WTC11 (cell line): ENCODE measurements at places on chromosomes 3 and 15.

DNA sequence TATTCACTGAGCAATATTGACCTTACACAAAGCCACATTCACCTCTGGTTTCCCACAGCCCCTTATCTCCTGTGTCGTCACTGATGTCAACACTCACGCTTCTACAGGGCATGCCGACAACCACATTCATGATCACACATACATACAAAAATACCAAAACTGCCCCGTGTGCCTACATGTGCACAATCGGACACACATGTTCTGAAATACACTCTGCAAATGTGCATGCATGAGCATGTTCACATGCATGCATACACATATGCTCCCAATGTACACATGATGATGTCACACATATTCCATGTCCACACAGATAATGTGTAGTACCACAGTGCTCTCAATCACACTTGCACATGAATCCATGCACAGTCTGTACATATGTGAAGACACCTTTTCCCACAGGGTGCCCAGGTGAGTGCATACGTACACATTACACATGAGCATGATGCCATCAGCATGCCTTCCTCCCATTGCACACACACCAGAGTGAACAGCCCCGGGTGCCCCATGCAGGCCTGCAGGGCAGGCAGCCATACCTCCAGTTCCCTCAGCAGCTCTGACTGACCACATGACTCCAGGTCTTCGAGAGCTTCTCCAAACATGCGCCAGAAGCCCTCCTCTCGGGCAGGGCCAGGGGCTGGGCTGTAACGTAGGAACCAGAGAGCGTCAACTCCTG, 37.0 kb downstream of the GRIP2 start:
- no peak for DNase-seq

DNA sequence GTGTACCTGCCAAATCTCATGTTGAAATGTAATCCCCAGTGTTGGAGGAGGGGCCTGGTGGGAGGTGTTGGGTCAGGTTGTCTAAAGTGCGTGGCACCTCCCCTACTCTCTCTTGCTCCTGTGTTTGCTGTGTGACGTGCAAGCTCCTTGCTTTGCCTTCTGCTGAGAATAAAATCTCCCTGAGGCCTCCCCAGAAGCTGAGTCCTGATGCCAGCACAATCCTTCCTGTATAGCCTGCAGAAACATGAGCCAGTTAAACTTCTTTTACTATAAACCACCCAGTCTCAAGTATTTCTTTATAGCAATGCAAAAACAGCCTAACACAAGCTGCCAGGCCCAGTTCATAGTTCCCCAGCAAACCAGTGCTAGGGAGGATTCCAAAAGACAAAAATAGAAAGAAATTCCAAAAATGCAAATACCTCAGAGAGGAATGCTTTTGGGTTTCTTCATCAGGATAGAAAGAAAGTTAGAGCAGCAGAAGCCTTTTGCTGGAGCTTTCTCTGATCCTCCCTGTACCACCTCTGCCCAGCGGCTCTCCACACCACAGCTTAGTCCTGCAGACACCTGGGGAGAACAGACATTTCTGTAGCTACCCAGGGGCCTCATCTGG, 25.9 kb upstream of the CDV3 start:
- no peak for DNase-seq

GRCh38 chr3:197540961-197541377, 14.8 kb downstream of the BDH1 start:
- DNase-seq, result peak; percentile 48

DNA sequence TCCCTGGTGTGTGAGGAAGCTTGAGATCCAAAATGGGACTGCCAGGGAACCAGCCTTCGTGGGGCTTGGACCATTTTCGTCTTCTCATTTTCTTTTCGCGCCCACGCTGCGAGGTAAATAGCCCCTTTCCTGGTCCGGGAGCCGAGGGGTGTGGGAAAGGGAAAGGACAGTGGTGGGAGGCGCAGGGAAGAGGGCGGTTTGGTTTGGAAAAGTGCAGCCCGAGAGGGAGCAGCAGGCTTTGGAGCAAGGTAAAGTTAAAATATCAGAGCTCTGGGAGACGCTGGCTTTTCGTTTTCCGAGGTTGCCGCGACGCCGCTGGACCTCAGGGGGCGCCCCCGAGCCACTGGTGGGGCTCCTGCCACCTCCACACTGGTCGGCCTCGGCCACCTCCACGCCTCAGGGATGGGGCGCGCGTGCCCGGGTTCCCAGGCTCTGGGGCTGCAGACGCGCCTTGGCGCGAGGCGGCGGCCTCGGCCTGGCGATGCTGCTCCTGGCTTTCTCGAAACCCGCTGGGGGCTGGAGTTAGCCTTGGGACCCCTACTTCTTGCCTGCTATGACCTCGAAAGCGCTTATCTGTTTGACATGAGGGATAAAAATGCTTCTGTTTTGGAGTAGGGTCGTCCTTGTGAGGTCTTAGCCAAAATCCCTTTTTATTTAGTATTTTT, 3.2 kb downstream of the PTPRG start:
- DNase-seq, result peak; percentile 92

DNA sequence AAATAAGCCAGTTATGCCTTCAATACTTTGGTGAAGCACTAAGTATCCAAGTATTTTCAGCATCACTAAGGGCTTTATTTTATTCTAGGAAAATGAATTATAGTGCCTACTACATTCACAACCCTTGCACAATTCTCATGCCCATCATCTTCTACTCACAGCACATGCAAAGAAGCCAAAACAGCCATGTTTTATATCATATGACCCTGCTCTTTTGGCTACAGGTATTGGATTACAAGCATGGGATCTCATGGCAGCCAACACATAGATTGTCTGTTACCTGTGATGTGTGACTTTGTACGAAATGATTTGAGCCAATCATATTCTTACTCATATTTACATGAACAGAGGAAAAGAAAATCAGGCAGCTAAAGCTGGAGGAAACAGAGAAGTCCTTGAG, 38.6 kb downstream of the STT3B start:
- no peak for DNase-seq

DNA sequence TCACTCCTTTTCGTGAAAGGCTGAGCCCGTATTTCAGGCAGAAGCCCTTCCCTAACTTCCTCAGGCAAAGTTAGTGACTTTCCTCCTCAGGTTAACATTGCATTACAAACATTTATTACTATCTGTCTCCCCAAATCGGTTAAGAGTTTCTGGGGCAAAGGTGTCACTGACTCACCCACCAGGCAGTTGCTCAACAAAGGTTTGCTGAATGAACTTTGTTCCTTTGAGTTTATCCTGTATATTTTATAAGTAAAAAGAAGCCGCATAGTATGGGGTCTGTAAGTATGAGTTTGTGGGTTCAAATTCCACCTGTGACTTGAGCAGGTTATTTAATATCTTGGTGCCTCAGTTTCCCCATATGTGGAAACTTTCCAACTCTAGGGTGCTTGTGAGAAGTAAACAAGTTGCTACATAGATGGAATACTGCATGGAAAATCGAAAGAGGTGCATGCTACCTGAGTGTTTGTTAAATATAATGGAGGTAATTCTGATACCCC, 177.7 kb downstream of the THRB start:
- no peak for DNase-seq

- DNase-seq, result no peak
Observed at GRCh38 chr3:177041021-177041729, 156.1 kb downstream of the TBL1XR1 start.
